ENCODE measurements at places on chromosomes 7 and 10. TPM values are rescaled to one million over a fixed set of nuclear protein-coding genes. Genes with fewer than 3 reads are reported as not detected.

GRCh38 chr7:137717811-137718271 lies 128.9 kb downstream of the DGKI start:
- no peak for DNase-seq

HK1 gene
- total RNA-seq = 219 TPM

- DNase-seq = no peak
Measured at GRCh38 chr10:113924664-113925063, 70.2 kb downstream of the NHLRC2 start.

- no peak for DNase-seq
Measured at GRCh38 chr10:2944788-2945187, 122.6 kb upstream of the PFKP start.

GRCh38 chr7:132647311-132647710 lies 71.0 kb upstream of the PLXNA4 start:
- DNase-seq = no peak

UCMA gene
- total RNA-seq = 1.9 TPM

DNA sequence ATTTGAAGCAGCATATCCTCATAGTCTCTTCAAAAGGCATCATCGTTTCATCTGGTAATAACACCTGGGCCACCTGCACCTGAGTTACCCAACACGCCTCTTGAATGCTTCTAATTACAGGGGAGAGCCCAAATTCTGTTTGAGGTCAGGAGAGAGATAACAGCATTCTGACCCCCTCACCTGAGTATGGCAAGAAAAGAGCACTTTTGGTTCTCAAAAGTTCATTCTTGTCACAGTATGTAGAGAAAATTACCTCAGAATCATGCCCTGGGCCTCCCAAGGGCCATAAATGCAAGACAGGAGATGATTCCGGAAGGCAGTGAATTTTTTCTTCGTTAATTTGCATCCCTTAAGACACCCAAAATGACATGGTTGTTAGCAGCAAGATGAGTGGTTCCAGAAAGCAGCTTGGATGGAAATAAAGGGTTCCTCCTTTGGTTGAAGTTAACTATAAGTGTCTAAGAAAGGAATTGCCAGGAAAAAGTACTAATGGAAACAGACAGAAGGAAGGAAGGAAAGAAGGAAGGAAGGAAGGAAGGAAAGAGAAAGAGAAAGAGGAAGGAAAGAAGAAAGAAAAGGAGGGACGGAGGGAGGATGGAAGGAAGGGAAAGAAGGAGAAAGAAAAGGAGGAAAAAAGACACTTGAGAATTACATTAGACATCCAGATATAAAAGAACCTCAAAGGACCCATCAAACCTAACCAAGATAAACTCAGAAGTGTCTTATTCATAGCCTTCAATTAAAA lies 228.4 kb upstream of the RHOBTB1 start:
- DNase-seq = no peak

- no peak for DNase-seq
Measured at GRCh38 chr10:48782386-48782785, 97.7 kb downstream of the WDFY4 start.

- DNase-seq = no peak
Measured at GRCh38 chr10:28551086-28551485, 18.2 kb downstream of the WAC start.

GRCh38 chr7:4010923-4011656 lies 671.0 kb upstream of the FOXK1 start:
- DNase-seq = no peak

CAMK1D gene
- total RNA-seq = 8.0 TPM

- no peak for DNase-seq
Measured at GRCh38 chr10:132370426-132371340, 26.3 kb upstream of the PWWP2B start.

DNA sequence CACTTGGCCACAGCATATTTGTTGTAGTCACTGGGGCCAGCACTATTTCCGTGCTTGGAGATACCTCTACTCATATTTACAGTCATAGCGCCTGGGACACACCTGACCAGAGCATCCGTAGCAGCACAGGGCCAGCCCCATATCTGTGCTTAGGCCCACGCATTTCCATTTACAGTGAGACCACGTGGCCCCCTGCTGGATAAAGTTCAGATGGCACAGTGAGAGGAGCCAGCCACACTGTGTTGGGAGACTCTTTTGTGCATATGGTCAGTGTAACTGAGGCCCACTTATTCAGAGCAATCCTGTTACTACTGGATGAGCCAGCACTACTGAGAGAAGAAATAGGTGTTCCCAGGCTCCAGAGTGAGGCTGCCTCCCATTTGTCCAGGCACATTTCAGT lies 455.3 kb downstream of the REEP3 start:
- DNase-seq = peak; percentile 75

GRCh38 chr10:103238506-103239252 lies 7.0 kb upstream of the RPEL1 start:
- peak; percentile 52 for DNase-seq

WNT8B gene
- total RNA-seq = 1.1 TPM

GRCh38 chr7:5494683-5495561 lies 71.3 kb upstream of the TNRC18 start:
- peak; percentile 88 for DNase-seq

KCNIP2 gene
- 5.2 TPM for total RNA-seq

GRCh38 chr7:906776-907157 lies 30.4 kb downstream of the GET4 start:
- DNase-seq = no peak

DNA sequence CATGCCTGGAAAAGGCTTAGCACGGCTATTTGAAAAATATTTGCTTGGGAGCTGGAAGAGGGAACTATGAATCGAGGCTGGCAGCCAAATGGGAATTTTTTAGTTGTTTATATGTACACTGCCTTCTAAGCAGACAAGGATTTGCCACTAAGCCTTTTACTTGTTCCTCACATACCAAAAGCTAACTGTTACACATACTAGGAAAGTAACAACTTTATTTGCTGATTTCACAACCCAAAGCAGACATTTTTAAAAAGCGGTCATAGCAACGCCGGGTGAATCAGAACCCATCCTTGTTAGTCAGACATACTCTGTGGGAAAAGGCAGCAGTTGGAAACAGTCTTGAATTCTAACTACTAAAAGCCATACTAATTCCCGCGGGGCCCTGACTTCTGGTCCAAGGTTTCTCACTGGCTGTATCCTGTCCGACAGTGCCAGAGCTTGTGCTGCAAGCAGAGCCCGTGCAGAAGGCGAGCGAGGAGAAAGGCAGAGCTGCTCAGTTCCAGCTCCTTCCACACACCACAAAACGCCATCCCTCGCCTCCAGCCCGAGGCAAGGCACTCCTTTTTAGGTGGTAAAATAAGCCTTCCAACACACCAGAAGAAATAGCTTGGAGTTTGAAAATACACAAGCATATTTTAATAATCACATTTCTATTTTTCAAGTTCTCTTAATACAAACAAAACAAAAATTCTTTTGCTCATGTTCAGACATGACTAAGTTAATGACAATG lies 89.2 kb downstream of the RNF216 start:
- no peak for DNase-seq

GRCh38 chr7:30804078-30804661 lies 33.0 kb downstream of the MINDY4 start:
- no peak for DNase-seq

TAC1 gene
- total RNA-seq = 0.42 TPM

GRCh38 chr10:56662765-56663447 lies 301.8 kb upstream of the ZWINT start:
- DNase-seq = no peak

SEMA3C gene
- 2.1 TPM for total RNA-seq

GRCh38 chr10:45444976-45445898 lies 71.2 kb downstream of the ALOX5 start:
- DNase-seq = no peak

LLCFC1 gene
- total RNA-seq = not detected

BRAT1 gene
- 50.0 TPM for total RNA-seq

- no peak for DNase-seq
Measured at GRCh38 chr10:34124522-34125035, 690.5 kb downstream of the PARD3 start.

GRCh38 chr7:130063036-130063435 lies 7.3 kb upstream of the KLHDC10 start:
- DNase-seq = peak; percentile 92

GRCh38 chr7:157645539-157645938 lies 308.7 kb downstream of the DNAJB6 start:
- DNase-seq = no peak

DNA sequence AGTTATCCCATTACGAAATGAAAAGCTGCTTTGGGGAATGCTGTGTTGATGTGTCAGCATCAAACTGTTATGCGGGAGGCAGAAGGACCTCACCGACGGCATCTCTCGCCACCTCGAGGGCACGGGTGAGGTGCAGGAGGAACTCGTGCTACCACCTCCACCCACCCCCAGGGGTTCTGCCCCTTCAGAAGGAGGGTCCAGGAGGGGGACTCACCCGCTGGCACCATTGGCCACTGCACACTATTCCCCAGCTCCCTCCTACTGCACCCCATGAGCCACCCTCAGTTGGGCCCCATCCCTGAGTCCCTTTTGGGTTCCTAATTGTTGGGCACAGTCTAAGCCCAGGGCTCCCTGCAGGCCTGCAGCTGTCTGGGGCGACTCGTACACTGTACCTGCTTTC lies 236.6 kb downstream of the PTPRN2 start:
- no peak for DNase-seq

GRCh38 chr7:78063758-78064157 lies 265.2 kb downstream of the PHTF2 start:
- no peak for DNase-seq

MYH16 gene
- total RNA-seq = not detected

HGF gene
- 0.32 TPM for total RNA-seq

GRCh38 chr10:73588656-73589055 lies 2.5 kb downstream of the USP54 start:
- DNase-seq = no peak

DNA sequence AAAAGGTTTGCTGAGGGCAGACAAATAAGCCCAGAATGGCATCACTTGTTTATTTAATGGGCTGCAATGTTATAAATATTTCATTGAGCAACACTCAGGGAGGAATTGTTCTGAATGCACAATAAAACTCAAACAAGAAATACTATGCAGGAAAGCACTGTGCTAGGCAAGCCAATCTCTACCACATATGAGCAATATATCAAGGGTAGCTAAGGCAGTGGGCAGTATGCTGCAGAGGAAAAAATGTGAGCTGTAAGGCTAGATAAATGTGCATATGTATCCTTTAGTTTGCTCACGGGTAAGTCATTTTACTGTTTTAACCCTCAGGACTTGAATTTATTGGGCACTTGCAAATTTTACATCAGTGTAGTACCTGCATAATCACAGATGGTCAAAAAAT lies 349.6 kb downstream of the CDC14C start:
- no peak for DNase-seq

- no peak for DNase-seq
Measured at GRCh38 chr10:97542169-97543024, 30.2 kb upstream of the ANKRD2 start.

DNA sequence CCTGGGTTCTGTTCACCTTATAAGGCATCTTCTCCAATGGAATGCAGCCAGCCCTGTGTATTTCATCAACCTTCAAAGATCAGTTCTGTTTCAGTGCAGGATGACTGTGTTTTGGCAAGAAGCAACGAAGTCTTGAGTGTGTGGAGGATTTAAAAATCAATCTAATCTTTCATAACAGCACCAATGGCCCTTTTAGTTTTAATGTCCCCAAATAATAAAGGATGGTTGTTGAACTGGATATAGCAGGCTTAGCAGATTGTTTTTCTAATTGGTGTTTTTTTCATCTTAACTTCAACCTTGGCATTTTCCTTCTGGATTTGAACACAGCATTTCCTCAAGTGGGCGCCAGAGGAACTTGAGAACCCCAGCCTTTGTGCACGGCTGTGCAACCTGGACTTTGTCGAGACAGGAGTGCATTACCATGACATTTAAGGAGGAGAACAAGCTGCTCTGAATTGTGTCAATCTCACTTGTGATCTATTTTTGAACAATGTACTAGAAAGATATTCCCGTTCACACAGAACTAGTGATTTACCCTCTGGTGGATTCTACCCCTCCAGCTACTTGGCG lies 313.3 kb upstream of the AKR1E2 start:
- peak; percentile 36 for DNase-seq

DNA sequence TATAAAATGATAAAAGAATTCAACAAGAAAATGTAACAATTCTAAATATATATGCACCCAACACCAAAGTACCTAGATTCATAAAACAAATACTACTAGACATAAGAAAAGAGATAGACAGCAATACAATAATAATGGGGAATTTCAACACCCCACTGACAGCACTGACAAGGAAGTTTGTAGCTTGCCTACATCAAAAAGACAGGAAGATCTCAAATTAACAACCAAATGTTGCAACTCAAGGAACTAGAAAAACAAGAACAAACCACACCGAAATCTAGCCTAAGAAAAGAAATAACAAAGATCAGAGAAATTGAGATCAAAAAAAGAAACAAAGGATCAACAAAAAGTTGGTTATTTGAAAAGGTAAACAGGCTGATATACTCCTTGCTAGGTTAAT lies 36.5 kb upstream of the TNKS2 start:
- no peak for DNase-seq

- no peak for DNase-seq
Measured at GRCh38 chr7:102097601-102098161, 189.0 kb upstream of the SH2B2 start.

GRCh38 chr7:21044384-21044783 lies 257.7 kb upstream of the SP8 start:
- DNase-seq = no peak

DNA sequence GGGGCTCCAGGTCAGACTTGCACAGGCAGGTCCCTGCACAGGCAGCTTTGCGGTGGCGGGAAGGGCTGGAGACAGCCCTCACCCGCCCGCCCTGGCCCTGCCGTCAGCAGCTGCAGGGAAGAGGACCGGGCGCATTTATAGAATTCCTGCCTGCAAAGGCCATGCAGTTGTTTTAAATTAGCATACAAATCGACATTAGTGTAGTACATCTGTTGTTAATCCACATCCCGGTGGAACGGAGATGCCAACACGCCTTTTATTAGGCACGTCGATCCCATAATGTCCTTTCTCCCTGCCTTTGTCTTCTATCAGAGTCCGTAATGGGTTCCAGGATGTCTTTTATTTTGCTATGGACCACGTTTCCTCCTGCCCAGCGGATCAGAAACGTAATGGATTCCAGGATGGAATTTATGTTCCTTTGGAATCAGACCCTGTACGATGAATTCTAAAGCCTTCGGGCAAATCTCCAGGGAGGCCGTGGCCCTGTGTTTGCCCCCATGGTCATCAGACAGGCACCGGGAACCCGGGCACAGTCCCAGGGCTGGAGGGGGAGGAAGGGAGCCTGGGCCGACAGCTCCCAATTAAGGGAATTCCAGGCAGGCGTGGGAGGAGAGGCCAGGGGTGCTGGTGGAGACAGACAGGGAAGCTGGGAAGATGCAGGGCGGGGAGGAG lies 123.9 kb downstream of the COL26A1 start:
- DNase-seq = peak; percentile 63

DNA sequence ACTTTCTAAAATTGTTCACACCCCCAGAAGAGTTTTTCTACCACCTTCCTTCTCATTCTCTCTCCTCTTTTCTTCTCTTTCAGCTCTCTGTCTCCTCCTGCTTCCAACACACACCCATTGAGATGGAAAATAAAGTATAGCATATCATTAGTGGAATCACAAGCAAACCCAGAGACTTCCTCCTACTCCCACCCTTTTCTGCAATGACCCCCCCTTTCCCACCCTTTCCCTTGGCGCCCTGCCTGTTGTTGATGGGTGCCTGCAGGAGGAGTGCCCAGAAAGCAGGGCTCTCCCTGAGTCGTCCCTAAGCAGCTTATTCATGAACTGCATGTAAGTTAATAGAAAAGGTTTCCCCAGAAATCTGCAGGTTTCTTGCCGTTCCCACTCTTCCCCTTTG lies 300.0 kb downstream of the PLXNA4 start:
- no peak for DNase-seq

IL6 gene
- total RNA-seq = 0.27 TPM
